Endothelial cell of umbilical vein (primary cell): ENCODE measurements at places on chromosomes 4 and X. TPM values are rescaled to one million over a fixed set of nuclear protein-coding genes. Genes with fewer than 3 reads are reported as not detected.

Gene NRK
- 3.1 and 8.0 TPM in 2 replicates for total RNA-seq

Gene GAGE12F
- total RNA-seq: not detected in 2 replicates

Gene HSD17B13
- not detected in 2 replicates for total RNA-seq

Gene TCEAL2
- not detected in 2 replicates for total RNA-seq

Gene CCDC149
- 11.3 and 12.5 TPM in 2 replicates for total RNA-seq

Gene PWWP3B
- not detected in 2 replicates for total RNA-seq

Gene PF4V1
- total RNA-seq: not detected in 2 replicates

Gene SHOX
- total RNA-seq: not detected in 2 replicates

Gene PRDM5
- 5.7 and 8.1 TPM in 2 replicates for total RNA-seq

Gene TIMM17B
- total RNA-seq: 30.0 and 36.0 TPM in 2 replicates

Gene DCAF4L1
- 0.15 and 0.16 TPM in 2 replicates for total RNA-seq

Gene GPR173
- 8.3 and 11.3 TPM in 2 replicates for total RNA-seq

Gene MAGEA10
- total RNA-seq: not detected in 2 replicates

Gene NIPAL1
- total RNA-seq: 1.4 and 1.7 TPM in 2 replicates

Gene ARHGAP6
- total RNA-seq: 0.69 and 1.4 TPM in 2 replicates

Gene CD40LG
- total RNA-seq: not detected in 2 replicates

Gene BGN
- 453 and 479 TPM in 2 replicates for total RNA-seq

Gene RAB39B
- not detected in 2 replicates for total RNA-seq

Gene NMU
- total RNA-seq: 3.7 TPM in 1 of 2 replicates, not detected in the other

Gene GAGE12J
- total RNA-seq: not detected in 2 replicates

Gene ZNF827
- total RNA-seq: 16.9 and 22.1 TPM in 2 replicates

Gene GJB1
- total RNA-seq: not detected in 2 replicates

Gene GAGE12H
- not detected in 2 replicates for total RNA-seq

Gene DOK7
- total RNA-seq: not detected in 2 replicates

Gene HSFX4
- total RNA-seq: not detected in 2 replicates

Gene SPANXN5
- not detected in 2 replicates for total RNA-seq

Gene RAB9B
- 0.23 and 0.55 TPM in 2 replicates for total RNA-seq

Gene F8A2
- not detected in 2 replicates for total RNA-seq

Gene CT47C1
- not detected in 2 replicates for total RNA-seq

Gene MFAP3L
- 0.22 and 0.35 TPM in 2 replicates for total RNA-seq

Gene FAM200B
- 20.6 and 24.6 TPM in 2 replicates for total RNA-seq

Gene IL15
- 3.0 and 3.1 TPM in 2 replicates for total RNA-seq

Gene PPEF1
- not detected in 2 replicates for total RNA-seq

Gene AMBN
- total RNA-seq: not detected in 2 replicates

Gene NPFFR2
- total RNA-seq: 0.23 TPM in 1 of 2 replicates, not detected in the other

Gene SPIN2A
- 0.75 and 0.76 TPM in 2 replicates for total RNA-seq

Gene SMIM31
- total RNA-seq: not detected in 2 replicates

Gene MAGEB17
- not detected in 2 replicates for total RNA-seq

Gene DKK2
- 0.09 and 0.24 TPM in 2 replicates for total RNA-seq

Gene CXCL3
- total RNA-seq: 1.3 and 1.4 TPM in 2 replicates

Gene CXCL11
- 0.55 and 1.1 TPM in 2 replicates for total RNA-seq
